ENCODE measurements at places on chromosomes 16 and 17.
A peak's percentile ranks its signal among the peaks of the same experiment; 100 is the strongest.

GRCh38 chr16:79821911-79822310 lies 221.4 kb upstream of the MAF start:
- DNase-seq: no peak

- no peak for DNase-seq
These were observed 90.7 kb upstream of the SMIM36 start for GRCh38 chr17:55601874-55602364.

GRCh38 chr17:72128039-72128438 lies 7.2 kb downstream of the SOX9 start:
- DNase-seq: no peak

- DNase-seq: no peak
These were observed 18.7 kb downstream of the CEP295NL start for GRCh38 chr17:78884148-78884825.

GRCh38 chr16:55151561-55152305 lies 172.3 kb upstream of the IRX6 start:
- no peak for DNase-seq

GRCh38 chr17:2995886-2996809 lies 67.3 kb downstream of the OR1D5 start:
- no peak for DNase-seq

DNA sequence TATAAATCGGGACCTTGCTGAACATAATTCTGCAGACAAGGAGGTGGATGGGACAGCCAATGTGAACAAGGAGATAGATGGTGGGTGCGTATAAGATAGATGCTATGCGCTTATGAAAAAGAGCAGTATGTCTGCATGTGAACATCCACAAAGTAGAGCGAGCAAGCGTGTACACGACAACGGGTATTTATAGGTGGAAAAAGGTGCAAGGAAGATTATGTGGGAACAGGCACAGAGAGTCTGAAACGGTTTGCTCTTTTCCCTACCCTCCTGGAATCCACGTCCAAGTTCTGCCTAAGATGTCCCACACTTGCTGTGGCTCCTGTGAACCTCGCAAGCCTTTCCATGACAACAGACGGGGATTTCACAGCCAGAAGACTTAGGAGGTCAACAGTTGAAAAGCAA lies 43.0 kb downstream of the SNX11 start:
- DNase-seq: no peak

- DNase-seq: no peak
These were observed at the start of gene TLCD1 for GRCh38 chr17:28726226-28726626. TSS of gene TLCD1 (minus strand) at chr17:28726233. CDS start at chr17:28726097, 136 bp downstream.

GRCh38 chr17:39107973-39108372 lies 43.5 kb downstream of the PLXDC1 start:
- no peak for DNase-seq

GRCh38 chr16:27258241-27258734 lies 10.3 kb downstream of the NSMCE1 start:
- no peak for DNase-seq

DNA sequence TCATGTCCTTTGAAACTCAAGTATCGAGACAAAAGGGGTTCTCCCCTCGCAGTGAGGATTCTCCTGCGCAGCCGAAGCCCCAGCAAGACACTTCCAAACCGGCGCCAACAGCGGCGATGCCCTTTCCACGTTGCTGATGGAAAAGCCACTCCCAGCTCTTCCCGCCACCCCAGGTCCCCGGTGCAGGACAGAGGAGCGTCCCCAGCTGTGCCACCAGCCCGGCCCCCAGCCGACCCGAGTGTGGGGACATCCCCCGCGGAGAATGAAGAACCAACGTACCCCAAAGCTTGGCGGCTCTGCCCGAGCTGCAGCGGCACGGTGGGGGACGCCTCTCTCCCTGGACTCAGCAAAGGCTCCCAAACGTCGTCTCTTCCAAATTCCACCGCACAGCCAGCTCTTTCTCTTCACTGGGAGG lies 573 bp downstream of the CHST6 start:
- DNase-seq: no peak

DNA sequence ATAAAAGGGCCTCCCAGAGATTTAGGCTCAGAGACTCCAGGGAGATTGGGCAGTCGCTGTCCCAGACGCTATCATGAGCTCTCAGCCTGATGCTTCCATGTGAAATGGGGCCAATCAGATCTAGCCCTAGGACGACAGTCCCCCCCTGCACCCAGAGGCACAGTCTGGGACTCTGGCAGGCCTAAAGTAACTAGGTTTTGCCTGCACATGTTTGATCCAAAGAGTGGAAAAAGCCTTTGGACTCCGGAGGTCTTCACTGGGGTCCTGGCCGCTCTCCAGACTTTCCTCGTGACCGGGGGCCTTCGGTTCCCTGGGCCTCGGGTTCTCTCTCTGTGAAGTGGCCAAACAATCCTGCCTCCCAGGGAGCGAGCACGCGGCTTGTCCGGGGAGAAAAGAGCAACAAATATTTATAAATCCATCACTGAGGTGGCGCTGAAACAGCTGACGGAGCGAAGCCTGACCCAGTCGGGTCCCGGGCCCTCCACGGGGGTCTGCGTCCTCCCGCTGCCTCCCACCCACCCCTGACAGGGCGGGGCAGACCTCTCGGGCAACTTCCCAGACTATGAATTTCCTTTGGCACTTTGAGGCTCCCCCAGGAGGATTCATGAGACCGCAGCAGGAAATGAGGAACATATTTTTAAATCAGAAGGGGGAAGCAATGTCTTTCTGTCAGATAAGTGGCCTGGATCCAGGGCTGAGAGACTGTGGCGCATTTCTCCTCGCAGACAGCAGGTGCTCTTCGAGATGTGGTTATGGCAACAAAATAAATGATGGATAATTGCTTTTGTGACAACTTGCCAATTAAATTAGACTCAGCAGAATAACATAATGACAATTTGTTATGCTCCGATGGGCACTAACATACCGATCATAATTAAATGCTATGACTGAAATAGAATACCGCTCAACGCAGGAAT lies 38.9 kb downstream of the MRPS23 start:
- peak; percentile 98 for DNase-seq

DNA sequence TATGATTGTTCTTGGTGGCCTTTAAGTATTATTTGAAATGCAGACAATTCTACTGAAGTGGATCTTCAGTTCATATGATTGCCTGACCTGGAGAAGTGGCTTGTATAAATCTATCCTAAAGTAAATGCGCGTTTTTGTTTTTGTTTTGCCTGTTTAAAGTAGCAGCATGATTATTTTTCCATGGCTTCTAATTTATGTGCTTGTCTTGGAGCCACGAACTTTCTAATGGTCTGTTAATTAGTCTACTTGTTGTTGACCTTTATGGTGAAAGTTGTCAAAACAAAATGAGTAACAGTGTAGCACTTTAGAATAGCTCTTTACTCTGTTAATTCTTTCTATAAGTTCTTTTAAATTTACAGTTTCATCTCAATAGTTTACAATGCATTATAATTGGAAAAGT lies 1.7 kb downstream of the PRKAR1A start:
- no peak for DNase-seq

- DNase-seq: no peak
These were observed 32.1 kb upstream of the LONP2 start for GRCh38 chr16:48212033-48212432.

DNA sequence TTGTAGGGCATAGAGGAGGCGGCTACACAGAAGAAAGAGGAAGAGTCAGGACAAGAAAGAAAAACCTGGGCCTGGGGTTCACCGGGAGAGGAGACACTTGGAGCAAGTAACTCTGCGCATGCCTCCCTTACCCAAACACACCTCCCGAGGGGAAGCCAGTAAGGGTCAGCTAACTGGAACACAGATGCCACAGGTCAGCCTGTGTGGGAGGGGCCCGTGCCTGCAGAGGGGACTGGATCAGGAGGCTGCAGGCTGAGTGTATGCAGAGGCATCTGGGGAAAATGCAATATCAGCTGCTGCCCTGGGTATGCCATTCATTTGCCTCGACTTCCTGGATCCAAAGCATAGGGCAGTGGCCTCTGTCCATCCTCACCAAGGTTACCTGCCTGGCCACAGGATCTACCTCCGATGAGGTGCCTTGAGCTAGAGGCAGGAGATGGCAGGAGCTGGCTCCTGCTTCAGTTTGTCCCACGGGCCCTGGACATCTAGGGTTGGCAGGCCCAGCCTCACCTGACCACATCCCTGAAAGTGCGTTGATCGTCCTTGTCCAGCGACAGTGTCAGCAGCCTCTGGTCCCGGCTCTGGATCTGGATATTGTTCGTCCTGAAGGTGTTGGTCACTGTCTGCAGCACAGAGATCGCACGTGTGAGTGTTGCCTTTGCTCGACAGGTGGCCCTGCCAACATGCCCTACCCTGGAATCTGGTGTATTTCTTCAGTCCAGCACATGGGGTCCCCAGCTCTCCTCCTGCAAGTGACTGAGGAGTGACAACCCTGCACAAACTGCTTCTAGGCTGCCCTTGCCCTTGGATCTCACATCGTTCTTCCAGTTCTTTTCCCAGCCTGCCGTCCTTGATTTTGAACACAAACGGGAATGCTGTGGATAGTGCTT lies 4.6 kb upstream of the MFSD6L start:
- DNase-seq: no peak

DNA sequence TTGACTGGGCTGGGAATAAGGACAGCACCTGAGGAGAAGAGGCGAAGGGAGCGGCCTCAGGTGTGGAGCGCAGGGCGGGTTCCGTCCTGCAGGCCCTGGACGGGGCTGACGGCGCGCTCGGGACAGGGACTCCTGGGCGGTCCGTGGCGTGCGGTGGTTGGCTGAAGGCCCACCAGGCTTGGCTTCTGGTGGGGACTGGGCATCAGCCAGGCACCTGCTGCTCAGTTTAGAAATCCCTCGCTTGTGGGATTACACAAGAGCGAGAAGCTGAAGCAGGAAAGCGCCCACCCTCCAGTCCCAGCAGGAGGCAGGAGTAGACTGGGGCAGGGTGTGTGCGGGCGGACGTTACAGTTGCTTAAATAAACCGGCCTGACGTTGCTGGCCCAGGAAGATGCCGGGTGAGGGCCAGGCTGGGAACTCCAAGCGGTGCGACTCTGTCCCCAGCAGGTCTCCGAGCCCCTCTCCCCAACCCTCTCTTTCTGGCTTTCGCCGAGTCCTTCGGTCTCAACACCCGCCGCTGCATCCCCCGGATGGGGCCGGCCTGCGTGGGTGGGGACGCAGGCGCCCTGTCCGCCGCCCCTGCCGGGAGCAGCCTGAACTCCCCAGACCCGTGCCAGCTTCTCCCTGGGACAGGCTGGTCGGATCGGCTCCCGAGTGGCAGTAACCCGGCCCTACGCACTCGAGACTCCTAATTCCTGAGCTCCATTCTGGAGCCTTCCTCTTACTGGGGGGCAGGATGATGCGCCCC lies 639 bp downstream of the MIF4GD start:
- DNase-seq: no peak

DNA sequence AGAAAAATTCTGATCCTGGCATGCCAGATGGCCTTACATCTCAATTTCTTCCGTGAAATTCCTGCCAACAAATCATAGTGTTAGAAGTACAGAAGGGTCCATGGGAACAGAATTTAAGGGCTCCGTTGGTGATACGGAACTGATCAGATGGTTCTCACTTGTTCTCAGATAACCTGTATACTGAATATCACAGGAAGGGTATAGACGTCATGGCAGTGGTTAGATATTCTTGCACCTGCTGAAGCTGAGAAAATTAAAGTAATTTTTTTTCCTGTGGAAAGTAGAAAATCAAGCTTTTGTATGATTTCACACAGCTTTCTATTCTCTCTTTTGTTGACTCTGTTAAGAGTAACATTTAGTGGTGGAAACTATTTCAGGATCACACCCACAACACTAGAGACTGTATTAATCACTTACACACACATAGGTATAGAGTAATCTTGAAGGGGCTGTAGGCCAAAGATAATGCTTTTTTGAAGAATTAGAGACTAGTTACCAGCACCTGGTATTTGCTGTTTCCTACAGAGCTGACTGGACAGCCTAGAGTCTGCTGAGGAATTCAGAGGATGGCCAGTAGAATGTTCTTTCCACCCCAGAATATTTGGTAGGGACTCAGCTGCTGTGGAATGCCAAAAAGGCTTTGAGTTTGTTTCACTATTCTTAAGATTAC lies 7.5 kb downstream of the TENT4B start:
- DNase-seq: no peak

All from NCI-H2081 treated with DMSO at 0.1 percent for 48 hours (cell line).